T1000 (cell line): ENCODE measurements at places on chromosomes 11 and 22.

- no peak for DNase-seq
Measured at GRCh38 chr22:26033586-26033985, 135.7 kb upstream of the SEZ6L start.

DNA sequence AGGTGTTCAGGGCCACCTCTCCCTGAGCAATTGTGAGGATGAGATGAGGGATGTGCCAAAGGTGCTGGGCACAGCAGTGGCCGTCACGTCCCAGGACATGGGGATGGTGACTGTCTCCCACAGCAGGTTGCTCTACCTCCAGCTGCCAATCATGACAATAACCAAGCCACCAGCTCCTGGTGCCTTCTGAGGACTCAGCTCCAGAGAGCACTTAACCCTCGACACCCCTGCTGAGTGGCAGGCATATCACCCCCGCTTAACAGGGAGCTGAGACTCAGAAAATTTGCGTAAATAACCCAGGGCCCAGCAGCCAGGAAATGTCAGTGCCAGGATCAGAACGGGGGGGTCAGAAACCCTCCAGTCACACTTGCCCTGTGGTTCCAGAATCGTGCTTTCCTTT lies 8.4 kb upstream of the PNPLA5 start:
- no peak for DNase-seq

DNA sequence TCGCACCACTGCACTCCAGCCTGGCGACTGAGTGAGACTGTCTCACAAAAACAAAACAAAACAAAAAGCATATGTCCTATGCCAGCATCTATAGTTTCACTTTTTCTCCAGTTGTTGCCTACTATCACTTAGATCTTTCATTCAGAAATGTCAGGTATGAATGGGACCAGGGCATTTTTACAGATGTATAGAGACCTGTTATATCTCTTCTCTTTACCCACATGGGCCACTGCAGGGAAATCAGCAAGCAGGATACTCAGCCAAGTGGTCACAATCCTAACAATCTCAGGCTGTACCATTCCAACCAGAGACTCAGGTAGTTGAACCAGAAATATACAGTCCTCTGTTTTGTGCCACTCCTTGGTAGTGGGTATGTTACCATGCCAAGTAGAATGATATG lies 16.0 kb upstream of the SREBF2 start:
- no peak for DNase-seq

GRCh38 chr11:107624983-107625684 lies 34.2 kb downstream of the ELMOD1 start:
- DNase-seq: no peak

DNA sequence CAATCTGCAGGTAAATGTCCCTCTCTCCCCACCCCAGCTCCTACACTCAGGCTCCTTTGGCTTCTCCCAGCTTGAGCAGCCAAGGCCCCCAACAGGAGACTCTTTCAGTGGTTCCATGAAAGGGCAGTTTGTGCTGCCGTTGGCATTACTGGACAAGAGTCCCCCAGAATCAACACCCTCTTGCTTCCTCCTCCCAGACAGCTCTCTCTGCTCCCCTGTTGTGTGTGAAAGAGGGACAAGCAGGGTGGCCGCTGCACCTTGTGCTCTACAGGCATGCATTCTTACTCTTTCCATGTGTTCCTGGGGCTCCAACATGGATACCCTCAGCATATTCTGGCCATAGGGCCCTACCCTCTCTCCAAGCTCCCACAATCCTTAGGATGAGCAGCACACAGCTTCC lies 48.7 kb downstream of the P4HA3 start:
- no peak for DNase-seq

- DNase-seq: no peak
Measured at GRCh38 chr22:20296598-20296997, 23.3 kb downstream of the DGCR6L start.

- no peak for DNase-seq
Measured at GRCh38 chr11:10395166-10395897, 59.7 kb upstream of the AMPD3 start.

DNA sequence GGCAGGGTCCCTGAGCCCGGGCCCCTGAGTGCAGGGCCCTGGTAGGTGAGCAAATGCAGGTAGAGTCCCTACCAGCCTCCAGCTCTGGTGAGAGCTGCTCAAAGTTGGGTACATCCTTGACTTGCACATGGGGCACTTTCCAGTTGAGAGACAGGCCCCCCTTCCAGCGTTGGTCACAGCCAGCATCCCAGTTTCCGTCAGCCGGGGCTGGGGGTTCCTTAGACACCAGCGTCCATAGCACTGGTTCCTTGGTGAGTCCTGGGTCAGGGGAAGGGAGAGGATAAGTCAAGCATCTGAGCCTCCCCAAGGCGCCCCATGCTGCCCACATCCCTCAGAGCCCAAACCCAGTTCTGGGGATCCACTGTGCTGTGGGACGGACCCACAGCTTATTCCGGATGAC lies 5.6 kb downstream of the PNPLA5 start:
- no peak for DNase-seq

GRCh38 chr11:47395223-47396048 lies 13.0 kb upstream of the SLC39A13 start:
- no peak for DNase-seq

DNA sequence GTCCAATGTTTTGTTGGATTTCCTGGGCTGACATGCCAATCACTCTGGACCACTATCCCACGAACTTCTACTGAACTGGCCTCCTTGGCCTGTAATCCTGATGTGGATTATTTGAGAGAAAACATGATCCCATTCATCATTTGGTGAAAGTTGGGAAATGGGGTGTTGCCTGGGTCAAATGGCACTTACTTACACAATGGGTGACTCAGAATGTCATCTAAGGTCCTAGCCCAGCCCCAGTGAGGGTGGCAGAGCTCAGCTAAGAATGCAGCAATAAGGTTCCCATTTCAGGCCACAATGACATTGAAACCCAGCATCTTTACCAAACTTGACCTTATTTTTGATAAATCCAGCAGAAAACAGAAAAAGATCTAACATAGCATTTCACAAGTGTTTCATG lies 8.0 kb upstream of the DSCAML1 start:
- no peak for DNase-seq

DNA sequence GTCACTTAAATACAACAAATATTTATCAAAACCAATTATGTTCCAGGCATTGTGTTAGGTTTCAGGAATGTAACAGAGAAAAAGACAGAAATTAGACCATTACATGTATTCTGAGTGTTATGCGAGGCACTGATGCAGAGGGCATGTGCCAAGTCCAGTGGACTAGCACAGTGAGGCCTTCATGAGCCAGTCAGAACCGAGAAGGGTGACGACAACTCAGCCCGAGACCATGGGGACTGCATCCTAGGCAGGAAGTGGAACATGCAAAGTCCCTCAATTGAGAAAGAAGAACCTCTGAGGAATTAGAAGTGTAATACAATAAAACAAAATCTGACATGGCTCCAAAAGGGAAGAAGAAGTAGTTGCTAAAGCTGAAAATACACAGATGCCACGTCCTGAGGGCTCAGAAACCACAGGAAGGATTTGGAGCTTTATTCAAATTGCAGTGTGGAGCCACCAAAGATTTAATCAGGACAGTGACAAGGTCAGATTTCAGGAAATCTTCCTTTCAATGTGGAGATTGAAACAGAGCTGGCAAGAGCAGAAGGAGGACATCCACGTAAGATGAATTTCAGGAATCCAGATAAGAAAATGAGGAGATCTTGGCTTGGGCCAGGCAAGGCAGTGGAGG lies 529.6 kb downstream of the NTM start:
- DNase-seq: no peak

GRCh38 chr22:43811777-43812148 lies 342 bp downstream of the EFCAB6 start:
- no peak for DNase-seq

GRCh38 chr11:16669799-16670415 lies 68.5 kb upstream of the C11orf58 start:
- DNase-seq: peak; percentile 35

- DNase-seq: no peak
Measured at GRCh38 chr22:47221840-47222615, 459.6 kb downstream of the TBC1D22A start.

DNA sequence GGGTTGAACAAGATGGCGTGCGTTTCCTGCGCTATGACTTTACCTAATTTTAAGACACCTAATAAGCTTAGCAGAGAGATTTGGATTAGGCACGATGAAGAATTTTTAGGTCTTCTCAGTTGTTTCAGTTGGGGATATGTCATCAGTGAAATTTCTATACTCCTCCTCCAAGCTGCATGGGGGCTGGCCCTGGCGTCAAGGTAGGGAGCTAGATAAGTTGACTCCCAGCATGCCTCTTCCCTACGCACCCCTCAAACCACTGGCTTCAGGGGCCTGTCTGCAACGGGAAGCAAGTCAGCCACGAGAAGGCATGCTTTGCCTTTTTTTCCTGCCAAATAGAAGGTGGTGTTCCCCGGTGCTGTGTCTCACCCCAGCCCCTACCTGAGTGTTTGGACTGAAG lies 13.3 kb downstream of the DGAT2 start:
- no peak for DNase-seq

DNA sequence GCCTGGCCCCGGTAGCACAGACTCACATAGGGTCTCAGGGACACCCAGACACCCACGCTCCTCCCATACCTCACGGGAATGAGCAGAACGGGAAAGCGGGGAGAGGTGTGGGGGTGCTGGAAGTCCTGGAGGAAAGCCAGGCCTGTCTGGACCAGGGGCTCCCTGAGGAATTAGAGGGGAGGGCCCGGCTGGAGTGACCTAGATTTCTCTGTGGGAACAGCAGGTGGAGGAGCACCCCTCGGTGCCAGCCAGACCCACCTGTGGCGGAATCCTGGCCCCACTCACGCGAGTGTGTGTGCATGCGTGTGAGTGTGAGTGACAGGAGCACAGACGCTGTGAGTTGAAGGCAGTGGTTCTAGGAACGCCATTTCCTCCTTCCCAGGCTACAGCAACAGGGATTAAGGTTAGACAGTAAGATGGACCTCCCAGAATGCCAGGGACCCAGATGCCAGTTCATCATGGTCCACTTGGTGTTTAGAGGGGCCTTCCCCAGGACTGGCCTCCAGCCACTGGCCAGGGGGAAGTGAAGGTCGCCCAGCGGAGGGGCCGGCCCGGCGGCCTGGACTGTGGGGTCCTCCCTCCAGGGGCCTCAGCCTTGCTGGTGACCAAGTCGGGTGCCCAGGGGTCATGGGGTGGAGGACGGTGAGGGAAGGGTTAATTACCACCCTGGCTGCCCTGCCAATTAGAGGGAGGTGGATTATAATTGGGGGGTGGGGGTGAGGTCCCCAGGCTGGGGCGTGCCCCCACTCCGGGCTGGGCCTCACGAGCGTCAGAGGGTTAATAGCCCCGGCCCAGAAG lies 1.0 kb downstream of the PKP3 start:
- DNase-seq: no peak

- DNase-seq: no peak
Measured at GRCh38 chr11:12626616-12627015, 47.6 kb upstream of the TEAD1 start.

DNA sequence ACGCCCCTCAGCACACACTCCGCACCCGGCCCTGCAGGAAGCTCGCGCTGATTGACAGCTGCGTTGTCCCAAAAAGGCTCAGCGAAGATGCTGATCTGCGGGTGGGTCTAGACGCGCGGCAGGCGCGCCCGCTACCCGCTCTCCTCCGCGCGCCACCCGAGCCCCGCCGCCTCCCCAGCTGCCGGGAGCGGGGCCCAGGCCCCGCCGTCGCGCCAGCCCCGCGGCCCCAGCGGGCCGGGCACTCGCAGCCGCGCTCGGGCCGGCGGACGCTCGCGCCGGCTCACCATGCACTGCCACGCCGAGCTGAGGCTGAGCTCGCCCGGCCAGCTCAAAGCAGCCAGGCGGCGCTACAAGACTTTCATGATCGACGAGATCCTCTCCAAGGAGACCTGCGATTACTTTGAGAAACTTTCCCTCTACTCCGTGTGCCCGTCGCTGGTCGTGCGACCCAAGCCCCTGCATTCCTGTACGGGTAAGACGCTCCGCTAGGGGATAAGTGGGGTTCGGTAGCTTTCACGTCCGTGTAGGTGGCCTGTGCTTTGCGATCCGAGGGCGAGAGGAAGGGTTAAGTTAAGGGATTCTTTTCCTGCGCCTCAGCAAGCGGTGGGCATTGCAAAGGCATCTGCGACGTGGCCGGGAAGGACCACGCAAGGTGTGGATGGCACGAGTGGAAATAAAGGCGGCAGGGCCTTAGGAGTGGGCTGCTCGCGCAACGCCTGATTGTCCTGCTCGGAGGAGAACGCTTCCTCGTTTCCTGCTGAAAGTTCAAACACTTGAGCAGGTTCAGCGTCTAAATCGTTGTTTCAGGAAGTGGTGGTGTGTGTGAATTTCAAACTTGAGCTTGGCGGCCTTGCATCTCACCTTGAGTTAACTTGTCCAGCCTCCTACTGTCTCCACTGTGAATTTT lies at the start of gene BARX2:
BARX2 (plus strand) TSS at position 98 of the 907 bp plus-strand sequence; CDS start at position 286, 188 bp downstream.
- DNase-seq: no peak

- no peak for DNase-seq
Measured at GRCh38 chr11:108629274-108629673, 35.6 kb upstream of the DDX10 start.

DNA sequence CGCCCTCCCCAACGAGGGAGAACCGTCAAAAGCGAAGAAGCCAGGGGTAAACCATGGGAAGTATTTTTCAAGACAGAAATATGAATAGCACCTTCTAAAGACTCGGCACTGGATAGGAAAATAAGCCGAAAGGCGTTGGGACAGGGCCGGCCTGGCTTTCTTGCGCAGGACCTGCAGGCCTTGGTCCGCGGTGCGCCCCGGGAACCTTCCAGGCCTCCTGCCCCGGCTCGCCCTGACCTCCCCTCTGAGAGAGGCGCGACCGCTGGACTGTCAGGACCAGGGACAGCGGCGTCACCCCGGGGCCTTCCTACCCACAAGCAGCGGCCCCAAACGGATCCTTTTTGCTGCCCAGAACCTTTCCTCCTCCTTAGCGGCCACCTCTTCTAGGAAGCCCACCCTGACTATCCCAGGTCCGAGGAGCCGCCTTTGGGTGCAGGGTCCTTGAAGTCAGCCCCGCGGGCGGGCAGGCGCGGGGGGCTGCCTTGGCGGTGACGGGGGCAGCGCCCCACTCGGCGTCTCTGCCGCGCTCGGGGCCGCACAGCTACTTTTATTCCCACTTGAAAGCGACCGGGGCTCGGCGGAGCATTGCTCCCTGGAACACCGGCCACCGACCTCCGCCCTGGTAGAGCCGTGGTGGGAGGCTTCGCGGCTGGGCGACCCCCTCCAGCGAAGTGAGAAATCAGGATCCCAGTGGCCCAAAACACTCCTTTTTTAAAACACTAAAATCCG lies 650 bp upstream of the MAPK11 start:
- DNase-seq: peak; percentile 7

- DNase-seq: no peak
Measured at GRCh38 chr22:47267513-47268282, 505.2 kb downstream of the TBC1D22A start.

- no peak for DNase-seq
Measured at GRCh38 chr22:33837826-33838225, 82.5 kb downstream of the LARGE1 start.

- DNase-seq: no peak
Measured at GRCh38 chr22:37260155-37260795, 16.2 kb upstream of the RAC2 start.

DNA sequence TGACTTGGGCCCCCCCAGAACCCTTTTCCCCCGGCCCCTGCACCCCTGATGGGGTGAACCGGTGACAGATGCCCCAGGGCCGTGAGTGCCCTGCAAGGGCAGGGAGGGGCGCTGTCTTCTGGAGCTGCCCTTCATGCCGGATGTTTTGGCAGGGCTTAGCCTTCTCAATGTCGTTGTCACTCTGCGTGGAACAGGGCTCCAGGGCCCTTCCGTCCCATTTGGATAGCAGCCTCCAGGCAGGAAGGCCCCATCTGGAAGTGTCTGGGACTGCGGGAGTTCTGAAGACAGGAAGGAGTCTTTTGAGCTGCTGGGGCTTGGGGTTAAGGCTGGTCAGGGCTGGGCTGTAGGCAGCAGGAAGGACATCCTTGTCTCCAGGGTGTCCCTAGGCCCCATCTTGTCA lies 4.6 kb downstream of the FRMD8 start:
- DNase-seq: no peak
